ENCODE measurements at places on chromosomes 12 and 14. TPM values are rescaled to one million over a fixed set of nuclear protein-coding genes. Genes with fewer than 3 reads are reported as not detected.

SYNE3 gene
- 16.9 TPM for total RNA-seq

MAP1LC3B2 gene
- 2.0 TPM for total RNA-seq

USP44 gene
- total RNA-seq, result 0.29 TPM

C14orf180 gene
- total RNA-seq, result not detected

GOLT1B gene
- total RNA-seq, result 106 TPM

HOXC12 gene
- total RNA-seq, result not detected

MMP14 gene
- total RNA-seq, result 991 TPM

DIABLO gene
- total RNA-seq, result 80.3 TPM

LHX5 gene
- total RNA-seq, result not detected

RFX4 gene
- not detected for total RNA-seq

KLRF1 gene
- not detected for total RNA-seq

JAG2 gene
- 1.5 TPM for total RNA-seq

CLEC14A gene
- under 0.01 TPM for total RNA-seq

NUAK1 gene
- 43.8 TPM for total RNA-seq

BRF1 gene
- 33.3 TPM for total RNA-seq

Measured in placental pericyte (primary cell).